Tibial nerve (tissue), 4 donors: ENCODE measurements at places on chromosomes 4 and X. TPM values are rescaled to one million over a fixed set of nuclear protein-coding genes. Genes with fewer than 3 reads are reported as not detected.
A peak's percentile ranks its signal among the peaks of the same experiment; 100 is the strongest.

Gene NDP
- total RNA-seq = 2.1 TPM

Gene CACNA1F
- total RNA-seq = 0.22 TPM

Gene OPRPN
- total RNA-seq = not detected

DNA sequence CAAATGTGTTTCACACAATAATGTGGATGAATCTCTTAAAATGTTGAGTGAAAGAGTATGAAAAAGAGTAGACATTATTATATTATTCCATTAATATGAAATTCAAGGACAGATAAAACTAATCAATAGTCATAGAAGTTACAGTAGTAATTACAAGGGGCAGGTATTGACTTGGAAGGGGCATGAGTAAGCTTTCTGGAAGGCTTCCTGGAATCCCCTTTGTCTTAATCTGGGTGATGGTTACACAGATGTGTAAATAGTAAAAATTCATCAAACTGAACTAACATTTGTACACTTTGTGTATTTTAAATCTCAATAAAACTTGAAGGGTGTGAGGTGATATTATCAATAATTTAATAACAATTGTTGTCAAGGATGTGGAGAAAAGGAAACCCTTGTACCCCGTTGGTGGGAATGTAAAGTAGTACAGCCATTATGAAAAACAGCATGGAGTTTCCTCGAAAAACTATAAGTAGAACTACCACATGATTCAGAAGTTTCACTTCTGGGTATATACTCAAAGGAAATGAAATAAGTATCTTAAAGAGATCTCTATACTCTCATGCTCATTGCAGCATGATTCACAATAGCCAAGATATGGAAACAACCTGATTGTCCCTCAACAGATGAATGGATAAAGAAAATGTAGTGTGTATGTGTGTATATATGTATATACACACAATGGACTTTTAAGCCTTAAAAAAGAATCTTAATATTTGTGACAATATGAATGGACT is 96.9 kb upstream of the MID1IP1 start:
- H3K36me3 ChIP-seq = no peaks in the 10 kb centered on the region
- H3K27me3 ChIP-seq = no peaks in the 10 kb centered on the region
- no peaks in the 10 kb centered on the region for H3K4me1 ChIP-seq
- no peak overlapping the region for H3K27ac ChIP-seq
- no peak overlapping the region for H3K4me3 ChIP-seq

- DNase-seq = no peak
- no peaks in the 10 kb centered on the region for H3K27me3 ChIP-seq
- no peaks in the 10 kb centered on the region for H3K4me1 ChIP-seq
- H3K4me3 ChIP-seq = no peak overlapping the region
- no peaks in the 10 kb centered on the region for H3K36me3 ChIP-seq
These were observed 517.2 kb upstream of the ADGRL3 start for GRCh38 chr4:60682901-60683300.

DNA sequence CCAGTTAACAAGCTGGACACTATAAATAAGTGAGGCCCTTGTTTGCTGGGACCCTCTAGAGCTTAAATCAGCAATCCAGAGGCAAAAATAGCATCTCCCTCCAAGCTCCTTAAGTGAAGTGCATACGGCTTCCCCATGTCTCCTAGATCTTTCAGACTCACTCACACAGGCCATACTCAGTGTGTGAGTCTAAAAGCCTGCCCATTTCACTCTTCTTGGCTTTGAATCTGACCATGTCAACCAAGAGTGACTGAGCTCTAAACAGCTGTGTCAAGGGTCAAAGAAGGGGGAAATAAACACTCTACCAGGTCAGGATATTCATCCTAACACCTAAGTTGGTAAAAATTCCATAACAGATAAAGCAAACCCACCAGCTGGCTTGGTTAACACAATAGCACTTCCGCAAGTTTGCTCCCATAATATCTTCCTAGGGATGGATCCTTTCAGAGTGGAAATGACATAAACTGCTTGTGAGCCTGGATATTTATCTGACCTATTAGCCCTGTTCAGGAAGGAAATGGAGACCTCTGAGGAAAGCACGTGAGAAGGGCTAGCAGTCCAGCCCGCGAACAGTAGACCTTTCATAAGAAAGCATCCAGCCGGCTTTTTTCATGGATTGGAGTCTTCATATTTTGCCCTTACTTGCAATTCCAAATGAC is 65.6 kb downstream of the MID1 start:
- no peak for DNase-seq
- no peaks in the 10 kb centered on the region for H3K36me3 ChIP-seq

GRCh38 chr4:154491341-154492271 is at the start of gene DCHS2:
DCHS2 (minus strand) TSS chr4:154491799; CDS start chr4:154491355, 444 bp downstream.
- peak within 1 kb of the TSS; percentile 39 for H3K4me3 ChIP-seq
- H3K4me1 ChIP-seq = peaks cover 28% of the 10 kb centered on the region
- H3K36me3 ChIP-seq = no peaks in the 10 kb centered on the region

DNA sequence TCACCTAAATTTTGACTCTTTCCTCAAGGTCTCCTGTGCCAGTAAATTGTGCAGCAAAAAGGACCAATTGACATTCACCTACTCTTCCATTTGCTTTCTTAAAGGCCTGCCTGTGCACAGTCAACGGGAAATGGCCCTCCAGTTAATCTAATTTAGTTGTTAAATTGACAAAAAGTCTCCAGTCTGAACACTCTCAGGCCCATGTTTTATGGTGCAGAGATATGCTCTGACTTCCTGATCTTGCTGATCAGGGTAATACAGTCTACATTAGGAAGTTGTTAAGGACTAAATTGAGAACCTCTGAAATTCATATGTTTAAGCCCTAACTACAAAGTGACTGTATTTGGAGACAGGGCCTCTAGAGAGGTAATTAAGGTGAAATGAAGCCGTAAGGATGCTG is 133.6 kb upstream of the IL15 start:
- H3K4me3 ChIP-seq = no peak overlapping the region
- H3K27ac ChIP-seq = no peak overlapping the region
- no peaks in the 10 kb centered on the region for H3K27me3 ChIP-seq
- no peaks in the 10 kb centered on the region for H3K4me1 ChIP-seq
- no peaks in the 10 kb centered on the region for H3K36me3 ChIP-seq
- no peak for DNase-seq

DNA sequence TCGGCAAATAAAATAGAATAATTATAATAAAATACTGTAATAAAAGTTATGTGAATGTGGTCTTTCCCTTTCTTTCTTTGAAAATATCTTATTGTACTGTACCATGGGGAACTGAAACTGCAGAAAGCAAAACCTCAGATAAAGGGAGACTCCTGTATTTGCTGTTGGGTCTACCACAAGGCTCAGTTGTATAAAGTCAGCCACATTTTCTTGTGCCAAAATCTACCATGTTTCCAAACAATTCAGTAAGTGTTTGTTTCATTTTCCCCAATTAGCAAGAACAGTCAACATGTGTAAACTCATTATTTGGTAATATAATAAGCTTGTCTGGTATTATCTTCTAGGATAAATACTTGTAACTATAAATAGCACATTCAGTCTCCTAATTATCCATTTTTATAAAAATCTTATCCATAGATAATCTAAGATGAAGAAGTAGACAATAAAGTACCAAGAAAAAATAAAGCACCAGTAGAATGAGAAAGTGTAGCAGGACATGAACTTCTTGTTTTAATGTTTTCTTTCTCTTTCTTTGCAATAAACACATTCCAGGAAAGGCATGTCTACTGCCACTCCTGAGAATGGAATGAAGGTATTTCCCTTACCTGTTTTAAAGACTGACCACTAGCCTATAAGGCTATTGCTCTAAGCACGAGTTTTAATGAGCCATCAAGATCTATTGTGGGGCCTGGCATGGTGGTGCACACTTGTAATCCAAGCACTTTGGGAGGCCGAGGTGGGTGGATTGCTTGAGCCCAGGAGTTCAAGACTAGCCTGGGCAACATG is 15.0 kb upstream of the OTUD4 start:
- H3K4me3 ChIP-seq = no peak overlapping the region
- DNase-seq = no peak
- H3K4me1 ChIP-seq = no peaks in the 10 kb centered on the region

- no peak for DNase-seq
- H3K27ac ChIP-seq = no peak overlapping the region
- H3K36me3 ChIP-seq = no peaks in the 10 kb centered on the region
- no peaks in the 10 kb centered on the region for H3K27me3 ChIP-seq
- no peak overlapping the region for H3K4me3 ChIP-seq
These were observed 37.7 kb downstream of the NOP14 start for GRCh38 chr4:2925496-2925895.

DNA sequence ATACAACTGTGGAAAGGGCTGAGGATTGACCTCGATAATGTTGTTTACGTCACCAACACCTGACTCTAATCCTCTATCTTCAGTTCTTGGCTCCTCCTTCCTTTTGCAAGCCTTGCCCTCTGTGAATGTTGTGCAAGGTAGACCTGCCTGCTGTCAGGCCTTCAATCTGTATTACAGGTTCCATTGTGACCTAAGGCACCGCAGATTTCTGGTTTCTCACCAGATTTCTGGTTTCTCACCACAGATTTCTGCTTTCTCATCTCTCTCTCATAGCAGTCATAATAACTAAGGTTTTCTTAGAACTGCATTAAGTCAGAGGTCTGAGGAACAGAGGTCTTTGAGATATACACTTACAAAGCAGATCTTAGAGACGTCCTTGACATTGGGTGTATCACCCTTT is 51.5 kb upstream of the ETNPPL start:
- H3K27me3 ChIP-seq = no peaks in the 10 kb centered on the region
- no peak for DNase-seq
- H3K27ac ChIP-seq = no peak overlapping the region
